ENCODE measurements at places on chromosomes 5 and 9.

DNA sequence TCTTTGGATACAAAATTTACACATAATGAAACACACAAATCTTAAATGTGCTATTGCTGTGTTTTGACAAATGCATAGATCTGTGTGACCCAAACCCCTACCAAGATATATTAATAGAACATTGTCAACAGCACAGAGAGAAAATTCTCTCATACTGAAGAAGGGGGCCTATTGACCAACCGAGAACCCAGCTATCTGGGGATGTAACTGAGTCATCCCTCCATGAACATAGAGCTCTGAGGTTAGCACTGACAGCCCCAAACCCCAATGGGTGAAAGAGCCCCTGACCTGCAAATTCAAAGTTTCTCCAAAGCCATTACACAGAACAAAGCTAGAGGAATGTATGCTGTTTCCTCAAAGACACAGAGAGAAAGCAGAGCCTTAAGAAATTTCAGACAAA, 180.8 kb downstream of the PAX5 start:
- DNase-seq = no peak

- DNase-seq = no peak
Measured at GRCh38 chr9:77770340-77770739, 122.2 kb upstream of the GNA14 start.

- DNase-seq = no peak
Measured at GRCh38 chr5:74622122-74622521, 18.4 kb downstream of the ENC1 start.

- DNase-seq = no peak
Measured at GRCh38 chr9:78025186-78025585, 6.4 kb downstream of the GNAQ start.

- DNase-seq = no peak
Measured at GRCh38 chr9:135880438-135880837, 26.9 kb downstream of the CAMSAP1 start.

DNA sequence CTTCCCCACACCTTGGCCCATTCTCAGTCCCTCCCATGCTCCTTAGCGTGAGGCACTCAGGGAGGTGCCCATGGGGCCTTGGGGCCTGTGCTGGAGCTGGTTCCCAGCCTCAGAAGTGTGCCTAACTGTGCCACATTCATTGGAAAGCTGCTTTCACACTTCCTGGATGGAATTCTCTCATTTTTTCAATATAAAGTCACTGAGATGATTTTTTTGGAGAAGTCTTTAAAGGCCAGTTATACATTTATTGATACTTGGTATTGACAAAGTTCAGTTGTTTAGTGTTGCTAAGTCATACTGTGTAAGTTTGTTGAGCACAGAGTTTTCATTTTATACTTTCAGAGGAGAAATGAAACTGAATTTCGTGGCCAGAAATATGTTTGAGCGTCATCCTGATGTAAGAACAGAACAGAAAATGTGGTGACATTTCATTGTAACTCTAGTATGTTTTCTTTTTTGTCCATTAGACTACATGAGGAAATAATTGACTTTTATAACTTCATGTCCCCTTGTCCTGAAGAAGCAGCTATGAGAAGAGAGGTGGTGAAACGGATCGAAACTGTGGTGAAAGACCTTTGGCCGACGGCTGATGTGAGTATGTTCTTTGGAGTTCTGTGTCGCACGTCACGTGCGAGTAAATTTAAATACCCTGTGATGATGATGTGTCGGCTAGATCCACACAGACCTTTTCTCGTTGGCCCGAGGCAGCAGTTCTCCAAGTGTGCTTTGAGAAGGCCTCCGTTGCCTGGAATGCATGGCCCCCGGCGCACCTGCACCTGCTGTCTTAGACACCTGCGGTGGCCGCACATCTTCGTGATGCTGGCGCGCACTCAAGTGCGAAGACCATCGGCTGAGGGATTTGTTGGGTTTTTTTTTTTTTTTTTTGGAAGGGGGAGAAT, 24.1 kb downstream of the TENT4A start:
- DNase-seq = no peak

- no peak for DNase-seq
Measured at GRCh38 chr9:118414676-118415075, 710.5 kb downstream of the TLR4 start.

DNA sequence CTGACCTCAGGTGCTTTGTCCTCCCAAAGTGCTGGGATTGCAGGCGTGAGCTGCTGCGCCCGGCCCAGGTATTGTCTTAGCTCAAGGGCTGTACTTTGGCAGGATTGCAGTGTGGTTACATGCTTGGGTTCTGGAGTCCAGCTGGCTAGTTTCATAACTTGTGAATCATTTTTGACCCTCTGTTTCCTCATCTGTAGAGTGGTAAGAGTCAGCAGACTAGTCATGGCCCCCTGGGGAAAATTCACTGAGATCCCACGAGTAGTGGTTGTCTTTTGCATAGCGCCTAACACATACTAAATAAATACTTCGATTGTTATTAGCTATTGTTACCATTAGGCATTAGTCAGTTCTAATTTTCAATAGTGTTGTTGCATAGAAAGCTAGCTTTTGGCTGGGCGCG, 14.3 kb downstream of the PTPA start:
- no peak for DNase-seq

GRCh38 chr5:33938507-33938796, 2.3 kb downstream of the RXFP3 start:
- no peak for DNase-seq

DNA sequence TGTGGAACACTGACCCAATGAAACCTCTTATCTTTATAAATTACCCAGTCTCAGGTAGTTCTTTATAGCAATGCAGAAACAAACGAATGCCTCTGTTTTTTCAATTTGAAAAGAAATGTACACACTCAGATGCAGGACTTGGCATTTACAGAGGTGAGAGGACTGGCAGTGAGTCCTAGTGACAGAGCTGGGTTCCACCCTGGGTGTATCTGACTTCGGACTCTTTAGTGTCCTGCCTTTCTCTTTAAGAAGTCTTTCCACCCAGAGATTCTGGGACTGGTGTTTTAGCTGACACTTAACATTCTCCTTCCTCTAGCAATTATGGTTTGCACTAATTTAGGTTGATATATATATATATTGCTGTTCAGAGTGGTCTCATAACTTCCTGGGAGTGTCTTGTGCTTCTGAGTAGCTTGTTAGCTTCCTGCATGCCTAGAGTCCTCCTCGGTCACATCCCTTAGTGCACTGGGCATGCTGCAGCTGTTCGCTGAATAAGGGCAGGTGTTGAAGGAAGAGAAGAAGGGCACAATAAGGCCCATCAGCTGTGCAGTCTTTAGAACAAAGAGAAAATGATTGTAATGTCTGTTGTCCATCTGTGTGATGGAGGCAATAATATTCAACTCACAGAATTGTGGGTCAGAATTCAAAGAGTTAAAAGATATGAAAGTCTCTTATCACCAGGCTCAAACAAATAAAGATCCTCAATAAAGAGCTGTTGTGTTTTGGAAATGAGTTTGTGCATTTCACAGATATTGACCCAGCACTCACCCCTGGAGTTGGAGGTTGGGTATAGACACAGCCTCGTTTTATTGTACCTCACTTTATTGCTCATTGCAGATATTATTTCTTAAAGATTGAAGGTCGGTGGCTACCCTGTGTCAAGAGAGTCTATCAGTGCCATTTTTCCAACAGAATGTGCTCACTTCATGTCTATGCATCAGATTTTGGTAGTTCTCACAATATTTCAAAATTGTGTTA, 187.1 kb downstream of the TRIM32 start:
- DNase-seq = no peak

- no peak for DNase-seq
Measured at GRCh38 chr9:125635888-125636287, 71.1 kb downstream of the MAPKAP1 start.

GRCh38 chr9:27210588-27210987, 86.4 kb downstream of the EQTN start:
- DNase-seq = no peak

GRCh38 chr9:131669269-131670157, 70.4 kb downstream of the RAPGEF1 start:
- no peak for DNase-seq

DNA sequence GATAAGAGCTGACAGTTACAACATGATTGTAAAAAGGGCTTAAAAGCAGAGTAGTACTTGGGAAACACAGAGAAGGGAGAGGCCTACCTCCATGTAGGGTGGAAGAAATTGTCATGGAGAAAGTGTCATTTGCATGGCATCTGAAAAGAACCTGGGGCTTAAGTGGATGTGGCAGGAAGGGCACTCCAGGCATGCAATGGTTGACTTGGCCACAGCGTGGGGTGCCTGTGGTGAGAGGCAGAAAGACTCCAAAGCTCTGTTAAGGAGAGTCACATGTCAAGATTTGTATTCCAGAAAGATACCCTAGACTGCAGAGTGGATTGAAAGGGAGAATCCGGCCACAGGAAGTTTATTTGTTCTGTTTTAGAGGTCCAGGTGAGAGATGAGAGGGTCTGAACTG, 2.4 kb downstream of the POLR3G start:
- DNase-seq = no peak

GRCh38 chr9:90504486-90504885, 138.1 kb downstream of the DIRAS2 start:
- DNase-seq = no peak

GRCh38 chr9:91146391-91147019, 215.2 kb downstream of the AUH start:
- no peak for DNase-seq

GRCh38 chr9:135070198-135070951, 17.1 kb upstream of the OLFM1 start:
- DNase-seq = no peak

- DNase-seq = no peak
Measured at GRCh38 chr9:121518634-121519033, 19.0 kb upstream of the GGTA1 start.

- DNase-seq = peak; percentile 4
Measured at GRCh38 chr9:91411096-91411771, 12.4 kb downstream of the NFIL3 start.

All from CD4-positive, alpha-beta T cell treated with Interleukin-21 for 1 hour (primary cell).